ENCODE measurements at places on chromosomes 11 and 22.

DNA sequence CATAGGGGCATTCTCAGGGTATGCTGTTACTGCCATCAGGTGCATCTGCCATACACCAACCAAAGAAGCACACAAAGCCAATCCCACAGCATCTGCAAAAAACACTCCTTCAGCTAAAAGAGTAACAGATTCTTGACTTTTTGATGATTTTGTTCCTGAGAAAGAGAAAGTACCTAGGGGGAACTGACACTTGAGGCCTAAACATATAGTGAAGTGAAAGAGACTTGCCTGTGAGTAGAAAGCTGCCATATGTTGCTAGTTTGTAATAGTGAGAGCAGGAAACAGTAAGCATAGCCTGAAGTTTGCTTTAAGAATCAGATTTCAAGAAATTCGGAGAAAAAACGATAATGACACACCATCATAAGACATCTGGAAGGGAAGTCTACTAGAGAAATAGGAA lies 97.9 kb upstream of the CTSC start:
- DNase-seq: no peak

GRCh38 chr11:14676068-14676467 lies 32.5 kb downstream of the PDE3B start:
- no peak for DNase-seq

- no peak for DNase-seq
Observed at GRCh38 chr11:109155291-109155690, 266.7 kb upstream of the C11orf87 start.

DNA sequence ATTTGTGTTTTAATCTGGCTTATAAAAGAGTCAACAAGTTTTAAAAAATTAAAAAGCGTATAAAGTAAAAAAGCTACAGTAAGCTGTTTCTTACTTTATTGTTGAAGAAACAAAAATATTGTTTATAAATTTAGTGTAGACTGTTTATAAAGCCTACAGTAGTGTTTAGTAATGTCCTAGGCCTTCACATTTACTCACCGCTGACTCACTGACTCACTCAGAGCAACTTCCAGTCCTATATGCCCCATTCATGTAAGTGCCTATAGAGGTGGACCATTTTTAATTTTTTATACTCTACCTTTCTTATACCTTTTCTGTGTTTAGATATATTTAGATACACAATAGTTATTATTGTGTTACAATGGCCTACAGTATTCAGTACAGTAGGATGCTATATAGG lies 12.2 kb downstream of the MPPED2 start:
- no peak for DNase-seq

DNA sequence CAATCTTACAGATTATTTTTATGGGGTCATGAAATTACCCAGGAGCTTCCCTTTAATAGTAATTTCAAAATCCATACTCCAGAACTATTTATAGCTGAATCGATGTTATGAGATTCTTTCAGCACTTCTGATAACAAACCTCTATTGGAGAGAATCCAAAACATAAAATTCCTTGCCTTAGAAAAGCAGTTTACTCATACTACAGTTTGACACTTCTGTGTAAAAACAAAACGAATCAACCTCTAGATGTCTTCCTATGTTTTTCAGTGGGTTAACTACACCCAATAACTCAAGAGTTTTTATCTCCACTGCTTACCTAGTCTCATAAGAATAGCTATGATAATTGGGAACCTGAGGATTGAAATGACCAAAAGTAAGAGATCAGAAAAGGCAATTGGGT lies 35.6 kb downstream of the KIF18A start:
- DNase-seq: no peak

DNA sequence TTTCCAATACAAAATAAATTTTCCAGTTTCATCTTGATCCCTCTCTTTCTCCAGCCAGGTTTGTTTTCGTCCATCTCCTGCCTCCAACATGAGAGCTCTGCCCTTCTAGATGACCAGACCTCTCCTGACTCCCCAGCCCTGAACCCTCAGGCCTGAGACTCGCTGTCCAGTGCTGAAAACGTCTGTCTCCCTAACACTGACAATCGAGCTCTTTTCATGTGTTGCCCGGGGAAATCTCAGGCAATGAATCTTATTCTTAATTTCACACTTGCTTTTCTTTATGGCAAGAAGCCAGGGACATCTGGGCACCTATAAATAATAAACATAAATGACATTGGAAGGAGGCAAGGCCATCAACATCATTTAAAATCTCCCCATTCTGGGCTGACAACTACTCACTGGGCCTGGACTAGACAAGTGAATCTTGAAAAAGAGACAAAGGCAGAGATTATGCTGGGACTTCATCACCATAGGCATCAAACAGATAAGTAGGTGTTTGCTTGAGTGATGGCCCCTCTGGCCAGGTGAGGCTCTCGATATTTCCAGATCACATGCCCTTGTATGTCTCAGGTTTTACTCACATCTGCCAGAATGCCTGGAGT lies 274.5 kb upstream of the B3GAT1 start:
- no peak for DNase-seq

DNA sequence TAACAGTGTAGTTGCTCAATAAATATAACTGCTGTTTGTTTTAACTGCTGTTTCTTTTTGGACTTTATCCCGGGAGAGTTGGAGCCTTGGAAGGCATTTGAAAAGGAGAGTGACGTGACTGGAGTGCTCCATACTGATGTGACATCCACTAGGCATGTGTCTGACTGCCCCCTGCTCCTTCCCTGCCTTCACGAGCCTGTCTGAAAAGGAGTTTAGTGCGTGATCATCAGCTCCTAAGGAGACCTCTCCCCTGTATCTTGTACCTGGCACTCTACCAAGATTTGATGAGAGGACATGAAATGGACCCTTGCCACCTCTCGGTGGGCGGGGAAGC lies 22.9 kb downstream of the ZBTB16 start:
- no peak for DNase-seq

DNA sequence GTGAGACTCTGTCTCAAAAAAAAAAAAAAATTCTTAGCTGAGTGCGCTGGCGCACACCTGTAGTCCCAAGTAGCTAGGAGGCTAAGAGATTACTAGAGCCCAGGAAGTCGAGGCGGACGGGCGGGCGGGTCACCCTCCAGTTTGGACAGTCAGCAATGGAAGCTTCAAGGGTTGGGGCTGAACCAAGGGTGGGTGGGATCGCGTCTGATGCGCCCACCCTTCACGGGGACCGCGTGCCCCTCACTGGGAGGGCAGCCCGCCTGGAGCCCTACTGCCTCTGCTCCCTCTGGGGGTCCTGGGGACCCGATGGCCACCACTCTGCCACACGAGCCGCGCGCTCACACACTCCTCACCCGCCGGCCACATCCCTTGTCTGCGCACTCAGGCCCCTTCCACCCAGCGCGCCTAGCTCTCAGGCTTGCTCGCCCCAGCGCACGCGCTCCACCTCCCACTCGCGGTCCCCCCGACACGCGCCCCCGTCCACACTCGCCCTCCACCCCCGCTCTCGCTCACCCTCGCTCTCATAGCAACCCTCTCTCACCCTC lies 494 bp downstream of the CHID1 start:
- no peak for DNase-seq

GRCh38 chr22:47357493-47357892 lies 595.0 kb downstream of the TBC1D22A start:
- no peak for DNase-seq

GRCh38 chr11:31955838-31956237 lies 135.0 kb upstream of the RCN1 start:
- DNase-seq: no peak

DNA sequence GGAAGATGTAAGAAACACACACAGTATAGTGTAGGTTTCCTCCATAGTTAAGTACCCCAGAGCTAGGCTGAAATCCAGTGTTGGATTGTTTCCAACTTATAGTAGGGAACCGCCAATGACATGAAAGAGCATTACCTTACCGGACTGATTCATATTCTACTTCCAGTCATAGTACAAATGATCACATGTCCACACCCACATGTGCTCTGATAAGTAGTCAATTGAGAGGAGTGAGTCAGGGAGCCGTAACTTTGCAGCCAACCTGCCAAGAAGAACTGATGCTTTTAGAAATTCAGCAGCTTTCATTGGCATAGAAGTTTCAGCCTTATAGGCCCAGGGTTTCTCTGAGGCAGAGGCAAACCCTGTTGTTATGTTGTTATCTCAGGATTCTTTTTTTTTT lies 240.6 kb downstream of the ETS1 start:
- no peak for DNase-seq

GRCh38 chr11:57815877-57816276 lies 54.3 kb downstream of the CTNND1 start:
- DNase-seq: no peak

- no peak for DNase-seq
Observed at GRCh38 chr11:74171997-74172396, 908 bp downstream of the PPME1 start.

DNA sequence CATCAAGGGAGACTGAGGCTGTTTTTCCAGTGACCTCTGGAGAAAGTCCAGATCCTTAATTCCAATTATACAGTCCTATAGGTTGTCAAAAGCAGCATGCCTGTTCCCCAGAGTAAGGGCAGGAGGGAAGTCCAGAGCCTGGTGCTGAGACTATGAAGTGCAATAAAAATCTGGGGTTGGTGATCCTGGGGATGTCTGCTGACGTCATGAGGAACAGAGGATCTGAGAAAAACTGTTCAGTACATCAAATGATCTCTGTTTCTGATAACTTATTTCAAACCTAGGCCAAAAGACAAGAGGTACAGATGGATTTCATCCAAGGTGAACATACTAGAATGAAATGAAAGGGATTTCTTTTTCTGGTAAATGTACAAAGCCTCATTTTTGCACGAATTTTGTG lies 12.1 kb downstream of the OR5W2 start:
- no peak for DNase-seq

- no peak for DNase-seq
Observed at GRCh38 chr11:123122852-123123251, 60.9 kb upstream of the HSPA8 start.

GRCh38 chr22:38335077-38335476 lies 17.8 kb upstream of the CSNK1E start:
- DNase-seq: no peak

DNA sequence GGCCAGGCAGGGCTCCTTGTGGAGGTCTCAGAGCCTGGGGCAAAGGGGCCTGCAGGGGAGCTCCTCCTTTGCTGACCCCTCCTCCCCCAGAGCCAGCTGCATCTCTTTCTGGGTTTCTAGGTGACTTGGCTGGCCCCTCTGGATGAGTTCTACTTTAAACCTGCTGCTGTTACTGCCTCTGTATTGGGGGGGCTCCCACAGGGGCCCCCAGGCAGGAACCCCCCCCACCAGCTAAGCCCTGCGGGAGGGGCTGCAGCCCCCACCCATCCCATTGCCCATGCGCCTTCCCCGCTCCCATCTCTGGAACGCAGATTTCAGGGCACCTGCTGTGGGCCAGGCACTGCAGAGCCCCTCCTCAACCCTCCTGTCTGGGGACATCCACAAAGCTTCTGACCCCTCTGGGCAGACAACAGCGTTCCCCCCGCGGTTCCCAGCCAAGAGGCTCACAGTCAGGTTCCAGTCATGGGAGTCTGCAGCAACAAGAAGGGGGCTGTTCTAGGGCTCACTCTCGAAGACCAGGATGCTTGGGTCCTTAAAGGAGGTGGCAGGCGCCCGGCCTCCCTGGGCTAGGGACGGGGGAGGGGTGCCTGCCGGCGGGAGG lies 815 bp upstream of the PLCB3 start:
- no peak for DNase-seq

GRCh38 chr22:30863081-30863833 lies 105.3 kb downstream of the MORC2 start:
- DNase-seq: no peak

GRCh38 chr11:65445604-65446445 lies 23.2 kb downstream of the NEAT1 start:
- DNase-seq: no peak

DNA sequence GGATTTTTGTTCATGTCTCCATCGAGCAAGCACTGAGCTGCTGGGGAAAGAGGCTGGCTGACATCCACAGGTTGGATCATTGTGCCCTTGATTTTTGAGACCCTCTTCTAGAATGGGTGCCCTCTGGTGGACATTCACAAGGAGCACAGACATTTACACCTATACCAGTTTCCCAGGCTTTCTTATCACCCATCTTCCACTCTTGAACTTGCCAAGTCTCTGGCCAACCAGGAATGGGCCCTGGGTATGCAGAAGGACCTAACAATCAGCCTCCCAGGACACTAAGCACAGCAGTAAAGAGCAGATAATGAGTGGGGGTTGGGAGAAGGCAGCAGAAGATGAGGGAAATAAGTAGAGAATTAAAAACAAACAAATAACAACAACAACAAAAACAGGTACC lies 5.7 kb upstream of the INTS4 start:
- peak; percentile 7 for DNase-seq

GRCh38 chr22:26656891-26657851 lies at the start of gene MIAT:
Gene MIAT (plus strand): TSS chr22:26657588.
- peak; percentile 51 for DNase-seq

DNA sequence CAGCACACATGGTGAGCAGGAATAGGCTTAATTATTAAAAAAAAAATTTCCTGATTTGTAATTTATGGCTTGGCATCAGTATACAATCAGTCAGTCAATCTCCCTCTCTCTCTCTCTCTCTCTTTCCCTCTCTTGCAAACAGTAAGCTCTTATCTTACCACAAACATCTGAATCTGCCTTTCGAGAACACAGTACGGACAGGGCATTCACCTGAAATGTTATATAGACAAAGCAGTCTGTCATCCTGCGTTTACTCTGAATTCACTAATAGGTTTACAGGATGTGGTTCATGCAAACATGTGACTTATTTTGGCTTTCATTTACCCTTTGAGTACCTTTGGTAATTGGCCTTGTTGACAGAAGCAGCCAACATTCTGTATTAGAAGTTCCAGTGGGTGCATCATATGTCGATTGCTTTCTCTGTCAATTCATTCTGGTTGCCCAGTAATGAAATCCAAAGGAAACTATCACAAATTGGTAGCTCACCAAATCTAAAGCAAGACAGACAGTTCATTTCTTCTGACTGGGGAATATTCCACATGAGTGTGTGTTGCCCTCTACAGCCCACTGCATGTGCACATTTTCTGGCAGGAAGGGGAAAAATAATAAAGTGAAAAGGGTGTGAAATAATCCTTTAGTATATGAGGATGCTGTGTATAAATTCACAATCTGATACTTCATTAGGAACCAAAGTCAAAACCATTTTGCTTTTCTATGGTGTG lies 1058.2 kb downstream of the LRRC4C start:
- no peak for DNase-seq

GRCh38 chr11:133964356-133964755 lies 7.6 kb upstream of the IGSF9B start:
- DNase-seq: no peak

- DNase-seq: no peak
Observed at GRCh38 chr11:133984828-133985227, 28.1 kb upstream of the IGSF9B start.

DNA sequence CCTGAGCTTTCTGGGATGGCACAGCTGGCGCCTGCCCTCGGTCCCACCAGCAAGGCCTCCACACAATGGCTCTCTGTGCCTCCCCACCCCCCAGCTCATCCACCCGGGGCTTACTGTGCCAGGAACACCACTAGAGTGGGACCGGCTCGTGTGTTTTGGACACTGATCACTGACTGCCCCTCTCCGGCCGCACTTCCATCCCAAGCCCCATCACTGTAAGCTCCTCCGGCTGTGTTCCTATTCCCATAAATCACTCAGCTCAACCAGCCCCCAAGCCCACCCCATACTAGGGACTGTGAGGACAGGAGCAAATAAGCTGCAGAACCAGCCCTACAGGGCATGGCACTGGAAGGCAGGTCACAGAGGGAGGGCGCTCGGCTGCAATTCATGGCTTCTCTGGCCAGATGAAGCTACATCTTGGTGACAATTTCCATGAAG lies 7.3 kb downstream of the APBB1 start:
- DNase-seq: no peak

Measured in stimulated activated CD8-positive, alpha-beta memory T cell treated with anti-CD3 and anti-CD28 coated beads, Interleukin-2, amount 100 ng/mL, for 1 hour (primary cell).